ENCODE measurements at places on chromosomes 3 and 15.

DNA sequence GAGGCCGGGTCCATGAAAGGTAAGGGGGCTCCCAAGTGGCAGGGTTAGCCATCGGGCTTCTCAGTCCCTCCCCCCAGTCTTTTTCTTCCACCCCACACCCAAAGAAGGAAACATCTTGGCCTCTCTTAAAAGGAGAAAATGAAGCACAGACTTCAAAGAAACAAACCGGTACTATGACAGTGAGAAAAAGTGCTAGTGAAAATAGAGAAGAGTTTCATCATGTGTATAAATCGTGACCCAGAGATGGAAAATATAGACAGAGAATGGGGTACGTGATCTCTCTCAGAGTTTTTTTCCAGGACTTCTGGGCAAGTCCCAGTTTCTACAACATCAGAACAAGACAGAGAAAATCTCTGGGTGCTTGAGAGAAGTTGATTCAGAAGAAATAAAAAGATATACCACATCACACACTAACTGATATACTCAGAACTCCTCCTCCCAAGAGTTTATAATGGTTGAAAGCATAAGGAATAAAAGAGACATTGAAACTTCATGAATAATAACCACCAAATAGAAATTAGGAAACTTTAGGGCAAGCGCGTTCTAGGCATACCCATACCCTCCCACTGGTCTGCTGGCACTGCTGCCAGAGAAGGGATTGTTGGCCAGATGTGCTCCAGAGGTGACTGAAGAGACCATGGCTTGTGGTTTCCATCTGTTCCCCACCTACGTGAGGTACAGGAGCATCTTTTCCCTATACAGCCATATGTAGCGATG, 318.9 kb upstream of the CHRM5 start:
- no peak for DNase-seq

- no peak for DNase-seq
Observed at GRCh38 chr15:41876007-41876406, 17.8 kb downstream of the SPTBN5 start.

DNA sequence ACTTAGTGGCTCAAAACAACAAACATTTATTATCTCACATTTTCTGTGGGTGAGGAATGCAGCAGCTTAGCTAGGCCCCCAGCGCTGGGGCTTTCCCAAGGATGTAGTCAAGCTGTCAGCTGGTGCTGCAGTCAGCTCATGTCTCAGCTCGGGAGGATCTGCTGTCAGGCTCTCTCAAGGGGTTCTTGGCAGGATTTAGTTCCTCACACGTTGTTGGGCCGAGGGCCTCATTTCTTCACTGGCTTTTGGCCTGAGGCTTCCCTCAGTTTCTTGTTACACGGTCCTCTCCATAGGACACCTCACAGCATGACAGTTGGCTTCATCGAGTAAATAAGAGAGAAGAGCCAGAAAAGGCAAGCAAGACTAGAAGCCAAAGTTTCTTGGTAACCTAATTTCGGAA, 13.7 kb upstream of the U2SURP start:
- no peak for DNase-seq

GRCh38 chr3:115932807-115933206, 309.5 kb downstream of the GAP43 start:
- DNase-seq = no peak

DNA sequence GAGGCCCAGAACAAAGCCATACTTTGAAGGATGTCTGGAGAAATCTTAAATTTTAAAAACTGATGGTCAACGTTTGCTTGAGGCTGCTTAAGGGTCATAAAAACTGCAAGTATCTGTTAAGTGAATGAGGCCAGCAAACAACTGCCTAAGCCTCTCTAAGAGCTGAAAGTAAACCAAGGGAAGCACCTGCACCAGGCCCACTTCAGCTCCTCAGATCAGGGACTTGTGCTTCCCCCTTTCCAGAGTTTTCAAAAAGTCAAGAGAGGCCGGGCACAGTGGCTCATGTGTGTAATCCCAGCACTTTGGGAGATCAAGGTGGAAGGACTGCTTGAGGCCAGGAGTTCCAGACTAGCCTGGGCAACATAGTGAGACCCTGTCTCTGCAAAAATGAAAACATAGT, 9.1 kb downstream of the FBXL22 start:
- no peak for DNase-seq

DNA sequence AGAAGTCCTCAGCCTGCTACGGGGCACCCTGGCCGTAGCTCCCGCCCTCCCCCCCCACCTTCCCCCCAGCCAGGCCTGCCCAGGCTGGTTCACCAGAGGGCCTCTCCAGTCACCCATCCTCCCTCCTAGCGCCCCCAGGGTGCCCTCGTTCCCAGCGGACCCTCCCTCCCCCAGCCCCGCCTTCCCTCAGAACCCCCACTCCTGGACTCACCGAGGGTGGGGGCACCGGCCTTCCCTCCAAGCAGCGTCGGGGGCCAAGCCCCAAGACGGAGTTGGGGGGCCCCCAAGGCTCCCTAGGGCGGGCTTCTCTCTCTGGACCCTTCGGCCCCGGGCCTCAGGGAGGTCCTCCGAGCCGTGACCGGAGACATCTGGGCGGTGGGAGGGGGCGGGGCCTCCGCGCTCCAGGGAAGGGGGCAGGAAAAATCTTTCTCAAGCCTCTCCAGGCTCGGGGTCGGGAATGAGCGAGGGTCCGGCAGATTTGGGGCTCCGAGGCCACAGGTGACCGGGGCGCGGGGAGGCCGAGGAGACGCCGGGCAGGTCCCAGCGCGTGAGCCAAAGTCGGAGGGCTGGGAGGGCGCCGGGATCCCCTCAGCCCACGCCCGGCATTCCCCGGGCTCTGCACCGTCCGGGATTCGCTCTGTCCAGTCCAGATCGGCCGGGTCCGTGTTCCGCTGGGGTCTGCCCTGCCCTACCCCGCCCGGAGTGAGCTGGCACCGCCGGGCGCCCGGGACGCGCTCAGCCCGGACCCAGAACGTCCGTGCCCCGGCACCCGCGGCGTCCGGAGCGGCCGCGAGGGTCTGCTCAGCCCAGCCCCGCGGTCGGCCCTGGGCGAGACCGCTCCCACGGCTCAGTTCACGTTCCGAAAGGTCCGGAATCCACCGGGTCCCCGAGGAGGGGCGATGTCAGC, 999 bp downstream of the INSYN1 start:
- no peak for DNase-seq

DNA sequence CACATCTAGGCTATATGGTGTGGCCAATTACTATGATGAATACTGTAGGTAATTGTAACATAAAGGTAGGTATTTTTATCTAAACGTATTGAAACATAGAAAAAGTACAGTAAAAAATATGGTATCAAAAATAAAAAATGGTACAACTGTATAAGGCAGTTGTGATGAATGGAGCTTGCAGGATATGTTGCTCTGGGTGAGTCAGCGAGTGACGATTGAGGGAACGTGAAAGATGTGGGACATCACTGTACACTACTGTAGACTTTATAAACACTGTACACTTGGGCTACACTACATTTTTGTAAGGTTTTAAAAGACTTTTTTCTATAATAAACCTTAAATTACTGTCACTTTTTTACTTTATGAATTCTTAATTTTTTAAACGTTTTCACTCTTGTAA, 10.3 kb downstream of the CTNNB1 start:
- no peak for DNase-seq

GRCh38 chr3:113769551-113769950, 22.7 kb downstream of the ATP6V1A start:
- DNase-seq = no peak

DNA sequence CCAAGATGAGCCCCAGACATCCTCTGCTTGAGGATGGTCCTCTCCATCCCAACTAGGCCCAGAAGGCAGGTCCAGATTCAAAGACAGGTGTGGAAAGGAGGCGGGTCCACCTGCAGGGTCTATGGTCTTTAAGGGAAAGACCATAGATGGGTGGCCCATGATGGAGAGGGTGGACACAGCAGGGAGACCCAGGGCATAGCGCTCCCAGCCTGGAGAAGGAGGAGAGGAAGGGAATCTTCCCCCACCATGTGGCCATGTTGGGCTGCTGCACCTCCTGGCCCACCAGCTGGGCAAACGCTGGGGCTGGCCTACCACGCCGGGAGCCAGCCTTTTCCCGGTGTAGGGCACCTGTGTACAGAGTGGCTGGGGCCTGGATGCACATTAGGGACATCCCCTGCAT, 265.2 kb upstream of the TLE3 start:
- peak; percentile 49 for DNase-seq

GRCh38 chr3:5344707-5345106, 157.2 kb downstream of the EDEM1 start:
- no peak for DNase-seq

DNA sequence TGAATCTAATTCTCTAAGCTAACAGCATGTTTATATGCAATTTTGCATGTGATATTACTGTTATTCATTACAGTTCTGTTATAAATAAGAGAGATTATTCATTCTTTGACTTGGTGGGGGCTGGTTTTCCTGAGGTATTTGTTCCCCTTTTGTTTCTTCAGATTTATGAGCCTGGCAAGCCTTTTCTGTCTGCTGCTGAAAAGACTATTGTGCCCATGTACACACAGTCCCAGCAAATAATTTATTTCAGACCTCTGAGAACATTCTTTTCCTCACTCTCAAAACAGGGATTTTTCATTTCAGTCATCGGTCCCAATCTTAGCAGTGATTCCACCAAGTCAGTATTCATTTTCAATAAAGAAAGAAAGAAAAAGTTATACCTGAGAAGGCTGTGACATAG, 716.8 kb downstream of the NSUN3 start:
- no peak for DNase-seq

DNA sequence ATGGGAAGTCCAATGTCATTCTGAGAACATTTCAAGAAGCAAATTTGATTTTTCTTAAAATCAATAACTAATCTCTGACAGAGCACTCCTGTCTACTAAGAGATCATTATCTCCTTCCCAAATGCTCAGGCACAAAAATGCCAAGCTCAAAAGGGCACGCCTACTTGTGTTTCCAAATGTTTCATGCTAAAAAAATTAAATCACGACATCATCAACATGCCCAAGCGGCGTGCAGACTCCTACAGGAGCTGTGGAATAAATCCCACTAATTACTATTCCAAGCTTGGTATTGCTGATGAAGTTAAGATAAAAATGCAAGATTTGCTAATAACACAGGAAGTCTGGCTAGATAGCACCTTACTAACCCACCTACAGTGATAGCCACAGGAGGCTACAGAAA, 140.8 kb downstream of the OSBPL10 start:
- no peak for DNase-seq

DNA sequence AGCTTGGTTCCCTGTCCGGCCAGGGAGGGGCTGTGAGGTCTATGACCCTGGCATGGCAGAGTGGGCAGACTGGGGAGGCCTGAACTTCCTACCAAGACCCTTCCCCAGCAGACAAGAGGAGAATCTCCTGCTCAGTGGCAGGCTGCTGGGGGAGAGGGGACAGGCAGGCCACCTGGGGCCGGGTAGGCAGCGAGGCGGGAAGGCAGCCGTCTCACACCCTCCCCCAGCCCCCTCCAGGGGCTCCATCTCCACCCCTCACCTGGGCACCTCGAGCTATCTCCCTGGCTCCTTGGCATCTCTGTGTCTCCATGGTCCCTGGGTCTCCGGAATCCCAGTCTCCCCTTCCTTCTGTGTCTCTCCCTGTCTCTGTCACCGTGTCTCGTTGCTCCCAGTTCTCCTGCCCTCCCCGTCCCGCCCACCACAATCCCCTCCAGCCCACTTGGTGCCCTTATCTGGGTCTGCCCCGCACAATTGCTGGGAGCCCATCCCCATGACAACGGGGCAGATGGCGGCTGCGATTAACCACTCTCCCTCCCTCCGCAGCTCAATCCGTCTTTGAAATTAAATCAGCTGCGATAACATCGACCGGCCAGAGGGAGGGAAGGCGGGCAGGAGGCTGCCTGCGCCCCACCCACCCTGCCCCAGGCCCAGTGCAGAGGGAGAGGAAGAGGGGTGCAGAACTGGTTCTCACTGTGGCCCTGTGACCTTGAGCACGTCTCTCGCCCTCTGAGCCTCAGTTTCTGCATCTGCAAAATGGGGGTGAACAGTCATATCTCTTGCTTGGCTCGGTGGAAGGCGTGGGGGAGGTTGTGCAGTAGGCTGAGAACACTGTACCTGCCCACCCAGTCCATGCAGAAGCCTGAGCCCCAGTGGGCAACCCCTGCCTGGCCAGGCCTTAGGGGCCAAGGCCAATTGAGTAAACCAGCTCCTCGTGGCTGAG, 9.6 kb downstream of the DNAJB8 start:
- DNase-seq = no peak

- DNase-seq = no peak
Observed at GRCh38 chr3:125256675-125257074, 44.1 kb upstream of the SLC12A8 start.

GRCh38 chr3:30548600-30548999, 57.8 kb upstream of the TGFBR2 start:
- no peak for DNase-seq

- DNase-seq = no peak
Observed at GRCh38 chr3:83498361-83499016, 1460.3 kb upstream of the CADM2 start.

DNA sequence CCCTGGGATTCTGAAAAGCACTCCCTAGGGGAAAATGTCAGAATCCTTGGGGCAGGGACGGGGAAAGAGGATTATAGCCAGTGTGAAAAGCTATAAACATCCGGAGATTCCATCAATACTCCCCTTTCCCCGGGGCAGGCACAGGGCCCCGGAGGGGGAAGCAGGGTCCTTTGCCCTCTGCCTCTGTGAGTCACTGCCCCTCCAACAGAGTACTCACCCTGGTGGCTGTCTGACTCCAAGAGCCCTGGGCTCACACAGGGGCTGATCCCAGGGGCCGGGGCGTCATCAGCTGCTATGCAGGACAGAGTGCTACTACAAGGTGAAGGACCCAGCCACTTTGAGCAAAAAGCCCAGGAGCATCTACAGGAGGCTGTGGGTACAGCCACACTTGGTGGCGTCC, 133.0 kb upstream of the PRR20G start:
- DNase-seq = no peak

- no peak for DNase-seq
Observed at GRCh38 chr3:191529992-191530391, 69.0 kb downstream of the PYDC2 start.

DNA sequence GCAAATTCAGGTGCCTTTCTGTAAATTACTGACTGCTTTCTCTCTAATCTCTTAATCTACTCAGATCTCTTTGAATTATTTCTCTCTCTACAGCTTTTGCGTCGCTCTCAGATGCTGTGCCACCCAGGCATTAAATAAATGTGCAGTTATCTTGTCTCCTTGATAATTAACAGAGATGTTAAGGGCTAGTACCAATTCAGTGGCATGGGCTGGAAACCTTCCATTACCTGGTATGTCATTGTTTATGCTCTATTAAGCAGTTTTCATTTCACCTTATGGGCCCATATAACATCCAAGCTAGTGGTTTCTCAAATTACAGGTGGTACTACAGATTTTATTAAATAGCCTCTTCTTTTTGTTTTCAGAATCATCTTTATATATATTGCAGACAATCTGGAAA, 66.0 kb downstream of the PEX5L start:
- DNase-seq = no peak

DNA sequence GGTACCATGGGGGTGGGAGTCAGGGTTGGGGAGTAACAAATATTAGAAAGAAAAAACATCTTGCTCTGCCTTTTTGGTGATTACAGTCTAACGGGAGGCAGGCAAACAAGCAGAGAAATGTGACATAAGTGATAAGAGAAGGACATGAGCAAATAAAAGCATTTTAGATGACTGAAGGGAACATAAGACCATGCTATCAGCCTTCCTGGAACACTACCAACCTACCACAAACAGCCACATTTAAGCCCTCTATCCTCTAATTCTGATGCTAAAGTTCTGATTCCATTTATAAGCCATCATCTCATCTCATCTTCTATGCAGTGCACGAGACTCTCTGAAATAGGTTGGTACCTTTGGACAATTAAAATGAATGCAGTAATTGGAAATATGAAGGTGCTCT, 243.4 kb upstream of the P2RY1 start:
- DNase-seq = no peak

- no peak for DNase-seq
Observed at GRCh38 chr3:149765762-149766334, 13.6 kb upstream of the COMMD2 start.

- no peak for DNase-seq
Observed at GRCh38 chr15:101143321-101143720, 108.5 kb downstream of the CHSY1 start.

Measured in mesothelial cell of epicardium (in vitro differentiated cells).